Neural crest cell (in vitro differentiated cells): ENCODE measurements at places on chromosomes 13 and 19.

- DNase-seq = no peak
Measured at GRCh38 chr19:33460221-33460908, 61.2 kb downstream of the PEPD start.

DNA sequence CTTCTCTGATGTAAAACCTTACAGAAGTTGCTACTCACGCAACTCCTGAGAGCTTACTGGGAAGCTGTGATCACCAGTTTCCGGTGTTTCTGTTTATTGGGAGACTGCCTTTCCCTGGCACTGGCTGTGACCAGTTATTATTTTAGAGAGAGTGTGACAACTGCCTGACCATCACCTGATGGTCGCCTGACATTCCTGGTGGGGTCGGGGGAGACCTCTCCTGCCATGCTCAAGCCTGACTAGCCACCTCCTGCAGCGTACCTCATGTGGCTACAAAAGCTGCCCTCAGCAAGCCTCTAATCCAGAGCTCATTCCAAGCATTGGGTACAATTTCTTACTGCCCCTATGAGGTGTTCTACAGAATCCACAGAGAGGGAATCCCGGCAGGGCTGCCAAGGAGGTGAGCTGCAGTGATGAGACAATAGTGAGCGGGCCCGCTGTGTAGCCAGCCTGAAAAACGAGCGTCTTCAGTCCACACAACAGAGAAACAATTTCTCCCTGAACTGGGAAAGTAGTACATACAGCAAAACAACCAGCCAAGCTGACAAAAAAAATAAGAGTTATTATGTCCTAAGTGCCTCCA is 28.7 kb downstream of the GJA3 start:
- DNase-seq = no peak

DNA sequence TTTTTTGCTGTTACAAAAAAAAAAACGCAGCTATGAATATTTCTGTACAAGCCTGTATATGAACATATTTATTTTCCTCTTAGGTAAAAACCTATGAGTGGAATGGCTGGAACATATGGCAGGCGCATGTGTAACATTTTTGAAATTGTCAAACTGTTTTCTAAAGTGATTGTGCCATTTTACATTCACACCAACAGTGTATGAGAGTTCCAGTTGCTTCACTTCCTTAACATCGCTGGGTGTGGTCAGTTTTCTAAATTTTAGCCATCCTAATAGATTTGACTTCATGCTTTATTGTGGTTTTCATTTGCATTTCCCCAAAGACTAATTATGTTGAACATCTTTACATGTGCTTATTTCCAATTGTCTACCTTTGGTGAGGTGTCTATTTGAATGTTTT is 306.8 kb downstream of the KCNRG start:
- no peak for DNase-seq

DNA sequence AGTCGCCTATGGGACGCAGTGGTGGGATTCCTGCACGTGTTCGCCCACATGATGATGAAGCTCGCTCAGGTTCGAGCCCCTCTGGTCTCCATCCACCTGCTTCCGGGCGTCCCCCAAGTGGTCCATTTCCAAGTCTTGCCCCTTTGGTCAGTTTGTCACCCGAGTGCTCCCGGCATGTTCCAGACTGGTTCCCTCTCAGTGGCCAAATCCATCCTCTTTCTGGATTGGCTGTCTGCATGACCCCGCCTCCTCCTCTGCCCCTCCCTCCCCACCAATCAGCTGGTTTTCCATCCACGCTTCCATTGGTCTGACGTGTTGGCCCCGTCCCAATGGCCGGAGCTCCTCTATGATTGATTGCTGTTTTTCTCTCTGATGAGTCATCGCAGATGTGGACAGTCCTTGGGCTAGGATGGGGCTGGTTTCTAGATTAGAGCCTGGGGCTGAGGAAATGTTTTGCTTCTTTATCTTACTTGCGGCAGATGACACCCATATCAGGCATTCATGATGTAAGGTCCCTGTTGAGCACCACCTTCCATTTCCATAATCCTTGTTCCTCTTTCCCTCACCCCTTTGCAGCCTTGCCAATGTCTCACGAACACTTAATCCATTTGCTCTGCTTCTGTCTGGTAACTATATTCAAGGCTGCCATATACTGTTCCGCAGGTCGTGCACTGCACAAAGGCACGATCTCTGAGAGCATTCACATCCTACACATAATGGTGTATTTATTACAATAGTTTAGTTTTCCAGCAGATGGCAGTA is 73.8 kb downstream of the MAP4K1 start:
- DNase-seq = no peak

GRCh38 chr13:99959540-99960230 is 11.9 kb downstream of the ZIC5 start:
- DNase-seq = peak; percentile 55
